ENCODE measurements at places on chromosomes 3 and 15.

DNA sequence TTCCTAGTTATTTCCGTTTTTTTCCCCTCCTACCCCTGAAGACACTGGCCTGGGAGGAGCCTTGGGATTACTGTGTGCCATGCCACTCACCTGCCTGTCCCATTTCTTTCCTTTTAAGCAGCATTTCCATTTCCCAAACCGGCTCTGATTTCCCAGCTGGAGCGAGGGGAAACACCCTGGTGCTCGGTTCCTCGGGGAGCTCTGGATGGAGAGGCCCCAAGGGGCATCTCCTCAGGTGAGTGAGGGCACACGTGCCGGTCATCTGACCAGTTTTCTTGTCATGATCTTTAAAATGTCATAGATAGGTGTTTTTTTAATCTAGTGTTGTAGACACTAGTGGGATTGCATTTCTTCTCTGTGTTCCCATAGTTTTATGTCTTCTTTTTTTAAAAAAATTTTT is 2.7 kb downstream of the ZNF662 start:
- no peak for DNase-seq

GRCh38 chr3:136920904-136921611 is 36.7 kb upstream of the IL20RB start:
- no peak for DNase-seq

GRCh38 chr15:79872358-79873017 is 24.3 kb downstream of the MTHFS start:
- DNase-seq, result no peak

GRCh38 chr3:72157748-72158638 is 373.0 kb upstream of the PROK2 start:
- no peak for DNase-seq

DNA sequence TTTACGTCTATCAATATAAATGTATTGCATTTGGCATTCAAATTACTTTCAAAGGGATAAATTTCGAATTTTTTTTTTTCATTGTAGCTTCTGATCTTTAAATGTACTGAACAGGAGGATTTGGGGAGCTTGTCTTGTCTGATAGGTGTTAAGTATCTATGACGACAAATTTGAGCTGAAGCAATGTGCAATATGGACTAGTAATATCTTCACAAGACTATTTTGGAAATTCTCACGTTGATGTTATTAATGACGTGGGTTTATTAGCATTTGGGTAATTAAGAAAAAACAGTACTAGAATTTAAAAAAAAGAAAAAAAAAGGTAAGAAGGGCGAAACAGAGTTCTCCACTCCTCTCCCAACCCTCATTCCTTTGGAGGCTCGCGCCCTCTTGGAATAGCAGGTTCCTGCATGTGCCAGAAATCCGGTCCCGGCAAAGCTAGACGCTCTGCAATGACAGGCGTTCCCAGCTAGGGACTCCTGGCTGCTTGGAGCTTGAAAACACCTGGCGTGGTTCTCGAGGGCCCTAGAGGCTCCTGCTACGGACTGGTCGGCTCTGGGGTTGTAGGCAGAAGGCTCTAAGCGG is 648 bp upstream of the P2RY1 start:
- no peak for DNase-seq

DNA sequence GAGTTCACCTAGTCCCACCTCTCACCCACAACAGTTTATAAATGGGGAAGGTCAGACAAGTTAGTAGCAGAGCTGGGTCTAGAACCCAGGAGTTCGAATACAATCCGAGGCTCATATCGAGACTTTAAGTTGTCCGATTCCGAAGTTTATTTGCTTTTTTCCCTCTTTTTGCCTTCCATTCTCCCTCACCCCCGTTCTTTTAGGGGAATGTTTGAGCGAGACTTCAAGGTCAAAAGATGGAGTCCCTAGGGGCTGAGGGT is 7.3 kb downstream of the BCL6 start:
- DNase-seq, result no peak
